Activated naive CD4-positive, alpha-beta T cell (primary cell): ENCODE measurements at places on chromosomes 12 and 14.

DNA sequence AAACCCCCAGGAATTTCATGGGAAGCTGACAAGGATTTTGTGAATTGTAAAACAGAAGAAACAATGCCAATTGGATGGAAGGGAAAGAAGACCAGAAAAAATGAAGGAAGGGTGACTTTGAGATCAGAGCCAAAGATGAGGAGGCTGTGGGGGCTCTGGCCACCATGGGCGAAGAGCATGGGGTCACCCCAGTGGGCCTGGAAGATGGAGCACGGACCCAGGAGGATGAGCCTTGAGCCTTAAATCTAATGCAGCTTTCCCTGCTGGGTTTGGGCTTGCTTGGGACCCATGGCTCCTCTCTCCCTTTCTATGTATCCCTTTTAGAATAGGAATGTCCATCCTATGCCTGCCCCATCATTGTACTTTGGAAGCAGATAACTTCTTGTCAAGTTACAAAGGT lies 322.2 kb downstream of the TMEM121 start:
- no peak for DNase-seq

- no peak for DNase-seq
Measured at GRCh38 chr14:49497725-49498348, 88.3 kb downstream of the RPS29 start.

- no peak for DNase-seq
Measured at GRCh38 chr14:85534458-85535293, 4.7 kb downstream of the FLRT2 start.

DNA sequence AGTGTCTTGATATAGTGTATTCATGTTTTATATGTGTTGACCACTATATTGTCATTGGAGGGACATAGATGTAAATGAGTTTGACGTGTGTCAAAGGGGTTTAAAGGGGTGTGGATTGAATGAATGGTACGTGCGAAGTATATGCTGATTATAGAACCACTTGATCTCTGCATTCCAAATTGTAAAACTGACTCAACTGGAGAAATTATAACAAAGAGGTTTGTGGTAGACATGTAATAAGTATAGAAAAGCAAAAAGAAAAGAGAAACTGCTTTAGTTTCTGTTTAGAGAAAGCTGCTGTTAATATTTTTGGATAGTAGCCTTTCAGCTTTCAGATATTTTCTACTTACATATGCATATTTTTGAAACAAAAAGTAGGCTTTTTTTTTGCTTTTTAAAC lies 8.9 kb upstream of the MYRFL start:
- no peak for DNase-seq

GRCh38 chr12:11759899-11760298 lies 110.4 kb downstream of the ETV6 start:
- DNase-seq = no peak

- no peak for DNase-seq
Measured at GRCh38 chr12:3371018-3371417, 120.0 kb upstream of the PRMT8 start.

DNA sequence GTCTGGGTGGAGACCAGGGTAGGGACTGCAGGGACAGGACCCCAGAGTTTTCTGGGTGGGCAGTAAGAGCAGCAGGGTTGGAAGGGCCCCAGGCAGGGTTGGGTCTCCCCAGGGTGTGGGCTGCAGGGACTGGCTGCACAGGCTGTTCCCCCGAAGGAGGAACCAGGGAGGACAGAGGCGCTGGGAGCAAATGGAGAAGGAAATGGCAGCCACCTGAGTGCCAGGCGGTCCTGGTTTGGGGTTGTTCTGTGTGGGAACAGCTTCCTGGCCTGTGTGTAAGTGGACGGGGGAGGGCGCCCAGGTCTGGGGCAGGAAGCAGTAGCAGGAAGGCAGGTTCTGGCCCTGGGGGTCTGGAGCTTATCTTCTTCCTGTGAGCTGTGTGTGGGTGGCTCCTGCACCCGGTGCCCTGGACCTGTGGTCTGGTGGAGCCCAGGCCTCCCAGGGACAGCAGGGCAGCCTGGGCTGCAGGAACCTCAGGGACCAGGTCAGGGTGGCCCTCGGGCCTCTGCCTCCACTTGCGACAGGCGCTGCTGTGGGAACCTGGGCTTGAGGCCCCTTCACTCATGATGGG lies 372.8 kb downstream of the TMEM121 start:
- no peak for DNase-seq

GRCh38 chr14:85575617-85575898 lies 45.6 kb downstream of the FLRT2 start:
- no peak for DNase-seq

DNA sequence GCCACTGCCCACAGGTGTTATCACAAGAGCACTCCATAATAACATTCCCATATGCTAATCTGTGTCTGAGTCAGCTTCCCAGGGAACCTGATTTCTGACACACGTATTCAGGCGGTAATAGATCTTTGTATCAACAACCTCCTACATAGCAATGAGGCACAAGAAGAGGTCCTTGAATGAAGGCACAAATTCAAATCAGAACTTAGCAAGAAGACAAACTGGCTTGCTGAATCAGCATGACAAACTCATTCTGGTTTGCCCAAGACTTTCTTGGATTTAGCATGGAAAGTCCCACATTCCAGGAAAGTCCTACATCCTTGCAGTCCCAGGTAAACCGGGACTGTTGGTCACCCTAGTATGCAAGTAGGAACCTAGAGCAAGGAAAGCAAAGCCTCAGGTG lies 33.9 kb upstream of the RNU6-7 start:
- DNase-seq = no peak

GRCh38 chr12:20369305-20370013 lies 1.1 kb downstream of the PDE3A start:
- no peak for DNase-seq

GRCh38 chr12:3604748-3605586 lies 114.0 kb downstream of the PRMT8 start:
- DNase-seq = no peak

- no peak for DNase-seq
Measured at GRCh38 chr14:71336489-71337192, 429.4 kb downstream of the PCNX1 start.

GRCh38 chr14:49203676-49204075 lies 382.5 kb downstream of the RPS29 start:
- DNase-seq = no peak

- DNase-seq = no peak
Measured at GRCh38 chr14:76940021-76940760, 88.3 kb downstream of the IRF2BPL start.

- DNase-seq = no peak
Measured at GRCh38 chr12:112122823-112123690, 2.3 kb upstream of the TRAFD1 start.

GRCh38 chr14:59811815-59812214 lies 58.8 kb downstream of the RTN1 start:
- DNase-seq = no peak

DNA sequence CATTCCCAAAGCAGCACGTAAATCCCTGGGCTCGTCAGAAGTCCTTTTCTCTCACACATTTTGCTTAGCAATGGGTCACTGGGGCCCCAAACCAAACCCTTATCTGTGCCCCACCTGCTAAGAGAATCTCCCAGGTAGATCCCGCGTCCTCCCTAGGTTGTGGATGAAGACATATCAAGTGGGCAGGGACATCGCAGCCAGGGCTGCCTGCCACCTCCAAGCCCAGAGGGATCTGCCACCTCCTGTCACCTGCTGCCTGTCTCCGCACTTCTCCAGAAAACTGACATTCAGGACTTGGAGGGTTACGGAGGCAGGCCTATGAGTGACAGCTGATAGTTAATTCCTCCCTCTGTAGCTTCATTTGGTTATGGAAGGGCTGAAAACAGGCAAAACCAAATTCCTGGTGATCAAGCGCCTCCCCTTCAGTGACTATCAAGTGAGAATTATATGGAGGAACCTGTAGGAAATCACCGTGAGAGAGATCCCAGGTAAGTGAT lies 19.5 kb downstream of the BCL11B start:
- DNase-seq = no peak

DNA sequence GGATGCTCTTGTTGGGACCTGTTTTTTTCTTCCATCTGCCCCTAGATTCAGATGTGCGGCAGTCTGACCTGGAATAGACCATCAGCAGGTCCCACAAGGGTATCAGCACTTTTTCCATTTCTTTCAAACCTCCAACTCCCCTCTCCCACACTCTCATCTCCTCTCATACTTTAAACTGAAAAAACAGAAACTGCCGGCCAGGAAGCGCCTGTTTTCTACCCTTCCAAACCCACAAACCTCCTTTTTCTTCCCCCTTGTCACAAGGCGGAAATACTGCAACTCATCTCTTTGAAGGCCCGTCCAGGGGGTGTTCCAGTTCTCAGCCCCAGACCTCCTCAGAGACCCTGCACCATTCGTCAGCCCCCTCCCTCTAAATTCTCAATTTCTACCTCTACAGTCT lies 62.5 kb upstream of the FKBP4 start:
- DNase-seq = no peak

DNA sequence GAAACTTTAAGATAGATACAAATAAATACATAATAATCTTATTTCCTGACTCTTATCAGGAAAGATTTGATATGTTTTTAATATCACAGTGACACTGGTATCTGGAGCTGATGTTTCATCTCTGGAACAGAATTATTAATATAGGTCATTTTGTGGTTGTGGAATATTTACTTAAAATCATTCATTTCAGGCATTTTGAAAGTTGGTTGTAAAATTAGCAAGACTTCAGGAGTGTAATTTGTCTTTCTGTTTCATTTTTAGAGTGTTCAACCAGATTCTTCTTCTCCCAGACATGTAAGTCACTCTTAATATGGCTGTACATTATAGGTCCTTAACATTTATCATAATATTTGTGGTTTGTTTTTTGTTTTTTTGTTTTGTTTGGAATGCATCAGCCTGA lies 115.7 kb downstream of the PCNX1 start:
- no peak for DNase-seq

GRCh38 chr12:77918046-77918445 lies 87.4 kb downstream of the NAV3 start:
- DNase-seq = no peak

DNA sequence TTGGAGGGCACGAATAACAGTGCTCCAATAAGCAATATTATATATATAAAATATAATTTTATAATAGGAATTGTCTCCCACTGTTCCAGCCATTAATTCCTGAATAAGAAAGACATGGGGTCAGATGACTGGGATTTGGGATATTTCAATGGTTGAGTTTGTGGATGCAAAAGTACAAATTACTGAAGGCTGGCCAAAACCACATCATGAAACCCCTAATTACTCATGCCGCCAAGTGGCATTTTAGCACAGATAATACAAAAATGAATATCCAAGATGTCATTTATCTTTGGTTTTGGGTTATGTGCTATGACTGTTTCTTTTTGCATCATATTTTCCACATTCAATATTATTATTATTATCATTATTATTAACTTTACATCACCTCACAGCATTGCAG lies 261.4 kb upstream of the TBX3 start:
- DNase-seq = no peak

GRCh38 chr14:51012055-51012454 lies 67.8 kb upstream of the PYGL start:
- DNase-seq = no peak

DNA sequence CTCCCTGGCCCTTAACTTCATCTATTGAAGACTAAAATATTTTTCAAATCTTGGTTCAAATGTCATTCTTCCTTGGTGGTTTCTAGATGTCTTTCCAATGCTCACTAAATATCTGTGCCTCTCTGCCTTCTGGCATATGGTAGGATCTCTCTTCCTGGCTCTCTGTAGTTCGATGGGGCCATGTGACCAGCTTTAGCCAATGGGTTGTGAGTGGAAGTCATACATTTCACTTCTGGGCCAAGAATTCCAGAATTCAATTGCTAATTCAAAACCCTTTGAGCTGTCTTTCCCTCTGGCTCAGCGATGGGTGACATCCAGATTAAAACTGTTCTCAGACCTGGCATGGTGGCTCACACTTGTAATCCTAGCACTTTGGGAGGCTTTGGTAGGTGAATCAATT lies 25.8 kb upstream of the CTDSP2 start:
- no peak for DNase-seq

- no peak for DNase-seq
Measured at GRCh38 chr12:28456934-28457710, 266.9 kb downstream of the CCDC91 start.

- DNase-seq = no peak
Measured at GRCh38 chr14:33444136-33444535, 505.5 kb downstream of the NPAS3 start.

DNA sequence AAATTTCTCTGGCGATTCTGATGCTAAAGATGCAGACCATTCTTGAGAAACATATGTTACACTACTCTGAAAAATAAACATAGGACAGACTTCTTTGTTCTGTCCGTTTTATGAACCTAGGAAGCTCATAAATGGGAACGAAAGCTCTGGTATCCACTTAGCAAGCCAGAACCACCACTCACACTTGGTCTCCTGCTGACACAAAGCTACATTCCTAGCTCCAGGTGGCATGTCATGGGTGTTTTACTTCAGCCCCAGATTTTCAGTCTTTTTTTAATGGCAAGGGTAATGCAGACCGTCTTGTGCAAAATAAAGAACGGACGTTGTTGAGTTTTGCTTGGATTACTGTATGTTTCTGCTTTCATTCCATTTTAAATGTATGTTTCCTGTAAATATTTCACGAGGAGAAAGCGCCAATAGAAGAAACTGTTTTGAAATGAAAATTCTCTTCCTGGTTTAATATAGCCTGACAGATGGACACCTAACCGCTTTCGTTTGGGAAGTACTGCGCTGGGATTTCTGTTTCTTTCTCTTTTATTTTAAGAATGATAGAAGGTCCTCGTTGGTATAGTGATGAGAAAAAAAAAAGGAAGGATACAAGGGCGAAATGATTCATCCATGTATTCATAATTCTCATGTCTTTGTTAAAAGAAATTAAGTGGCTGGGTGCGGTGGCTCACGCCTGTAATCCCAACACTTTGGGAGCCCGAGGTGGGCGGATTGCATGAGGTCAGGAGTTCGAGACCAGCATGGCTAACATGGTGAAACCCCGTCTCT lies 871 bp upstream of the COQ5 start:
- no peak for DNase-seq

DNA sequence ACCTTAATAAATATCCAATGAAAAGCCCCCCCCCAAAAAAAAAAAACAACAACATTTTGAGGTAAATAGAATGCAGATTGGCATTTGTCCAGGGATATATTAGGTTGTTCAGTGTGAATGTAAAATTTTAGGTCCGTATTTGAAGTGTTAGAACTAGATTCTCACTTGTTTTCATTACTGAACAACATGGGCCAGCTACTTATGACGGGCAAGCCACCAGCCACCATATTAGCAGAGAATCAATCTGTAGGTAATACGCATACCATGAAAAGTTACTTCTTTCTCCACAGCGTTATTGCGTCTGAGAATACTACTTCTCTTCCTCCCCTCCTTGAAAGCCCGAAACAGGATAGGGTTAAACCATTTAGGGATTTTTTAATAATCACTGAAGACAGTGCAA lies 5.4 kb downstream of the FLRT2 start:
- no peak for DNase-seq
